Gastrocnemius medialis (tissue), 4 donors: ENCODE measurements at places on chromosomes 12 and 14. TPM values are rescaled to one million over a fixed set of nuclear protein-coding genes. Genes with fewer than 3 reads are reported as not detected.

SOAT2 gene
- not detected for total RNA-seq

POC1B gene
- 7.7 TPM for total RNA-seq

SLC8A3 gene
- 14.1 TPM for total RNA-seq

FAM177A1 gene
- 17.3 TPM for total RNA-seq

SDR9C7 gene
- not detected for total RNA-seq
